ENCODE measurements at places on chromosomes 12 and 14.

DNA sequence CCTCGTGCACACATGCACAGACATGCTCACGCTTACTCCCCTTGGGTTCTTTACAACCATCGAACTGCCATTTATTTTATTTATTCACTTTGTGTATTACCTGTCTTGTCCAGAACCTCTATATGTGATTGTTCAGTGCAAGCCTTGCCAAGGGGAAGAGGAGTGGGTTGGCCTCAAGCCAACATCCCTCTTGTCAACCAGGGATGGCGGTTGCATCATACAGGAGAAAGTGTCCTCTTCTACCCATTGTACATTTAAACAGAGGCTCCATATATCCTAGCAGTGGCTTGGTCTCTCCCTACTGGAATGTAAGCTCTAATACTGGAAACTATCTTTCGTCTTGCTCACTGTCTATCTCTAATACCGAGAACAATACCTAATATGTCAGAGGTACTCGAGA is 108.4 kb downstream of the C12orf42 start:
- DNase-seq, result no peak

- no peak for DNase-seq
These were observed 143.5 kb downstream of the SLC5A8 start for GRCh38 chr12:101066489-101066888.

- no peak for DNase-seq
These were observed 67.1 kb downstream of the TUNAR start for GRCh38 chr14:95943699-95944098.

DNA sequence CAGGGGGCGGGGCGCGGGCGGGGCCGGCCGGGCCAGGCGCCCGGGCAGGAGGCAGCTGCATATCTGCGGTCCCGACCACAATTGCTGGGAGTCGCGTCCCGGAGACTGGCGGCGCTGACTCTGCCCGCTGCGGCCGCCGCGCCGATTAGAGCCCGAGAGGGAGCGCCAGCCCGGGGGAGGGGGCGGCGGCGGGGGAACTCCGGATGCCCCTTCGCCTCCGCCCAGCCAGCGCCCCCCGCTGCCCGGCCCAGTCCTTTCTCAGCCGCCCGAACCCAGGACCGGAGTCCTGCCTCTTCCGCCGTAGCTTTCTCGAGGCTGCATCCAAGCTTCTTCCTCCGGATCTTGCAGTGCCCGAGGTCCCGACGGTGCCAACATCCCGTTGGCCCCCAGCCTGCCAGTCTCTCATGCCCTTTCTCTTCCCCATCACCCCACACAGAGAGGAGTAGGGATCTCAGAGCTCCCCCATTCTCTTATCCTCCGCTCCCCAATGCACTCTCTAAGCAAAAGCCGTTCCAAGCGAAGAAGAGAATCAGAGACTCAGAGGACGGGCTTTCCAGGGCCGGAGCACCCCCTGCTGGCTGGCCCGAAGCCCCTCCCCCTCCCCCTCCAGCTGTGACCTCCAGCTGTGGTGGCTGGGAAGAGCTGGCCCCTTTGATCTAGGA is 8.8 kb upstream of the SP7 start:
- DNase-seq, result peak; percentile 68

DNA sequence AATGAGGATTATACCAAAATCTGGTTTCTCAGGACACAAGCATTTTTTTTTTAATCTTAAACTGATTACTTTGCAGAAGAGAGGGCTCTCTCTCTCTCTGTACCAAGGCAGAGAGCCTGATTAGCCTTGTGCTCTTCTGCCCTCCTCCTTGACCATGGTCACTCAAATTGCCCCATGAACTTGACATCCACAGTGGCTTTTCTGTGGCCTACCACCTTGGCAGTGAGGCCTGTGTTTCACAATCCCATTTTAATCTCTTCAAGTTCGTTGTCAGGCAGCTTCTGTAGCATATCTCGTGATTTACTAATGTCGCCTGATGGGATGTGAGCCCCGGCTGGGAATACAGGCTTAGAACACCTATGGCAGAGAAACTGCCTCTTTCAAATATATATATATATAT is 30.7 kb upstream of the PWP1 start:
- no peak for DNase-seq

DNA sequence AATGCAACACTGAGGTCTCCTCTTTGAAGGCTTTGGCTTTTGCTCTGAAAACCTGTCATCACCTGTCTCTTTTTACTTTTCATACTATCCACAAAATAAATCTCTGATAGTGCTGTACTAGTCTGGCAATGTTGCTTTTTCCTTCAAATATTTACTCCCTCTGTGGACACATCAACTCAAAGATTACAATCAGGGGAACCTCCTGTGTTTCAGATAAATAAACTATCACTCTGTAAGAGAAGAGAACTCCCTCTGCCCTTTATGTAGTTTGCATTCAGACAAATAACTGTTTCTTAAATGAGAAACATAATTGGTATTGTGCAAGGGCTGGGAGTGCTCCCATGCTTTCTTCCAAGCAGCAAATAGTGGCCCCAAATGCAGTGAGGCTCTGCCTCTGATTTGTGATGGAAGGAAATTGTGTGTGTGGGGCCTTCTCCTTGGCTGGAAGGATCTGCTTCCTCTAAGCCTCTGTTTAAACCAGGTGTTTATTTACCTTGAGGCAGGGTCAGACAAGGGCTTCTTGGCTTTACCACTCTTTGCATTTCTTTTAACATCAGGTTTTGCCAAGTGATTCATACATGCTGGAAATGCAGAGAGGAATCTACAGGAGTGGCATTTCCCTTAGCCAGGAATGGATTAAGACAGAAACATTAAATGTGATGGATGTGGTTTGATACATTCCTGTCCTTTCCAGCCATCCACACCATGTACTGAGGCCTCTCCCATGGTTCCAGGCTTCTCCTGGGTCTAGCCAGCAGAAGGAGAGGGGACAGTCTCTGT is 69.0 kb downstream of the AKAP6 start:
- no peak for DNase-seq

GRCh38 chr12:24244231-24244630 is 294.8 kb upstream of the SOX5 start:
- no peak for DNase-seq

DNA sequence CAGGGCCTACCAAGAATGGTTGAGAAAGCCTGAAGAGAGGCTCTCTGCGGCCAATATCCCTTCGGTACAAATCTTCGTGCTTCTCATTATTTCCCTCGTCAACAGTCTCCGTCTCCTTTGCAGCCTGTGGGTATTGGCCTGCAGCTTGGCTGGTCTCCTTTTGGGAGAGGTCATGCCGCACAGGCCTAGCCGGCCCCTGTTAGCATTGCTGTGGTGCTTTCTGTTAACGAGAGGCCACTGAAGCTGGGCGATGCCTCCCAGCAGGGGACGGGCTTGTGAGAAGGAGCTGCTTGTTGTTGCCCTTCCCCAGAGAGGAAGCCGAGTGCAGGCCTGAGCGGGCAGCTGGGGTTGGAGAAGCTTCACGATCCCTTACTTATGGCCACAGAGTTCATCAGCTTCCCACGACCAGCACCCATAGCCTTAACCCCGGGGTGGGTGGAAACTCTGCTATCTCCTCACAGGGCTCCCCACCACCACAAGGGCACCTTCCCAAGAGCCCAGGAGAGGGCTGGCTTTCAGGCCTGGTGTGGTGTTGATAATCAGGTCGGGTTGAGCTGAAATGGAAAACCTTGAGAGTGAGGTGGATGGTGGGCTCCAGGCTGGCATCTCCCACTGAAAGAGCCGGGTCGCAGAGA is 228.6 kb downstream of the ZFP36L1 start:
- no peak for DNase-seq

DNA sequence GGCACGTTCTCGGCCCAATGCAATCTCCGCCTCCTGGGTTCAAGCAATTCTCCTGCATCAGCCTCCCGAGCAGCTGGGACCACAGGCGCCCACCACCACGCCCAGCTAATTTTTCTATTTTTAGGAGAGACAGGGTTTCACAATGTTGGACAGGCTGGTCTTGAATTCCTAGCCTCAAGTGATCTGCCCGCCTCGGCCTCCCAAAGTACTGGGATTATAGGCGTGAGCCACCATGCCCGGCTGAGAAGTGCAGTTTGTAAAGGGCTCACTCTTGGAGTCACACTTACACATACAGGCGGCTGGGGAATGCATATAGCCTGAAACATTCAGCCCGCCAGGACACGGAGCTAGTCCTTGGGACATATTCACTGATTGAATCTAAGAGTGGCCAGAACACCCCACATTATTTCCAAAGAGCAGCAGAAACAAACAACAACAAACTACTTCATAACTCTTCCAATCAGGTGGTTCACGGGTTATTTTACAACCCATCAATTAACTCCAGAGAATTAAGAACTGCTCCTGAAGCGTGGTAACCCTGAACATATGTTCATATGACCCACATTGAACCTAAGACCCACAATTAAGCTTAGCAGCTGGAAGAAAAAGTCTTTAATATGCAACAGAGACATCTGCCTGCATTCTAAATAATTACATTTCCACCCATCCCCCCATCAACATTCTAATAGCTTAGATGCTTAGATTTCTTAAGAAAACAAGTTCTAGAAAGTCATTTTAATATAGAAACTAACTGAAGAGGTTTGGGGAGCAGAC is 49.2 kb downstream of the SSH1 start:
- no peak for DNase-seq

- no peak for DNase-seq
These were observed 32.0 kb downstream of the CCNK start for GRCh38 chr14:99513183-99513694.

DNA sequence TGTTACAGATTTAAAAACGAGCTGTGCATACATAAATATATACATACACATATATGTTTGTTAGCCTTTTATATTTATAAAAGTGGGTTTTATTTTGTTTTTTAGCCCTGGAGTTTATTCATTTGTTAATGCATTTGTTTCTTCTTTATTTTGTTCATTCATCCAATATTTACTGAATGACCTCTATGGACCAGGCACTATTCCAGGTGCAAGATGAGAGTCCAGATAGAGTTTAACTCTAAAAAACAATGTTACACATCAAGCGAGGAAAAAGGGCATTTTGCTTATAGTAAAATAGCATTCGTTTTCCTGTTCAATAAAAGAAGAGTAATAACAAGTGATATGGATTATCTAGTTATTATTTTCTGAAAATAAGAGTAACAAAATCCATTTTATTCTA is 14.2 kb downstream of the ACSS3 start:
- DNase-seq, result no peak

DNA sequence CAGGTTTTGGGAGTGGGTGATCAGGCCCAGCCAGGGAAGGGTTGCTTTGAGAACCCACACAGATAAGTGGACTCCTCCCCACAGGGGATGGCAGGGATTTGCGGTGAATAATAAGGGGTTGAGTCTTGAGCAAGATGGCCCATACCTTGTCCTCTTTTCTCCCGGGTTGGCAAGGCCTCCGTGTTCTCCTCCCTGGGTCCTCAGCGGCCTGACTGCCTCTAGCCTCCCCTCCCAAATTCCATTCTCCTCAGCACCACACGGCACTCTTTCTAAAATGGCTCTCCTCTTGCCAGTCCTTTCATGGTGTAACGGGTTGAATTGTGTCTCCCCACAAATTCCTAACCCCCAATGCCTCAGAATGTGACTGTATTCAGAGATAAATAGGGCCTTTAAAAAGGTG is 70.0 kb downstream of the CHST11 start:
- DNase-seq, result no peak

- no peak for DNase-seq
These were observed 31.0 kb downstream of the ITGA7 start for GRCh38 chr12:55676707-55677106.

DNA sequence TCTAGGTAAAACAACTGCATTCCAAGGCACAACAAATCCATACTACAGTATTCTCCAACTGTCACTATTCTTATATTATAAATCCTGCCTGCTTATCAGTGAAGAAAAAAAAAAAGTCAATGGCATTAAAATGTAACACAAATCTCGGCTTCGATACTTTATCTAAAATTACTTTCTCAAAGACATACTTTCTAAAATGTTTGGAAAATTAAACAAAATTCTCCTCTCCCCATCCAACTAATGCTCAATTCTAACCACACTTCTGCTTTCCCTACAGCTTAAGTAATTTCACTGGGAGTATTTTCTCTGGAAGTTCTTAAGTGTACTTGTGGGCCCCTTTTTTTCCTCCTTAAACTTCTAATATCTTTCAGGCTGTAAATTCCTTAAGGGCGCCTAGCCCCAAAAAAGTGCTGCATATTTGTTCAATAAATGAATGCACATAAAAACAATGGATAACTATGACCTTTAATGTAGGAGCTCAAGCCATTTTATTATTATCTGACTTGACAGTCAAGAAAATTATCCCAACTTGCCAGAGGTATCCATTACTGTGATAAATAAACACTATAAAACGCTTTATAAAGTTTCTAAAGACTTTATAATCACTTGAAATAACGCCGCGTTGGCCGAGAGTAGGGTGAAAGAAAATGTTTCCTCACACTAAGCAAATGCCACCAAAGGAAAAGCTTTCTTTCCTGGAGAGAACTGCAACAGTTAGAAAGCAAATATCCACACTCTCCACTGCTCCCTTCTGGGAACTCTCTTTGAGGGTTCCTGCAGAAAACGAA is 977 bp downstream of the HEATR5A start:
- DNase-seq, result no peak

GRCh38 chr14:22052795-22053194 is 379.2 kb upstream of the OR4E1 start:
- DNase-seq, result no peak

GRCh38 chr12:115588131-115588530 is 689.4 kb downstream of the MED13L start:
- no peak for DNase-seq

DNA sequence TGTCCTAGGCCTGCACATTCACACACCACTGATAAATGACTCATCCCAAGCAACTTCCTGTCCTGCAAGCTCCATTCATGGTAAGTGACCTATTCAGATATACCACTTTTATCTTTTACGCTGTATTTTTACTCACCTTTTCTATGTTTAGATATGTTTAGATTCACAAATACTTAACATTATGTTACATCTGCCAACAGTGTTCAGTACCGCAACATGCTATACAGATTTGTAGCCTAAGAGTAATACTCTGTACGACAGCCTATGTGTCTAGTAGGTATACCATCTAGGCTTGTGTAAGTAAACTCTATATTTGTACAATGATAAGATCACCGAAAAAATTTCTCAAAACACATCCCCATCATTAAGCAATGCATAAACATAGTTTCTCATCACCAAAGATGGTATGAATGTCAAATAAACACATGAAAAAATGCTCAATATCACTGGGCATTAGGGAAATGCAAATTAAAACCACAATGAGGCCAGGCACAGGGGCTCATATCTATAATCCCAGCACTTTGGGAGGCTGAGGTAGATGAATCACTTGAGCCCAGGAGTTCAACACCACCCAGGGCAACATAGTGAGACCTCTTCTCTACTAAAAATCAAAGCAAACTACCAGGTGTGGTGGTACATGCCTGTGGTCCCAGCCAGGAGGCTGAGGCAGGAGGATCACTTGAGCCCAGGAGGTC is 20.7 kb downstream of the ATXN2 start:
- no peak for DNase-seq

DNA sequence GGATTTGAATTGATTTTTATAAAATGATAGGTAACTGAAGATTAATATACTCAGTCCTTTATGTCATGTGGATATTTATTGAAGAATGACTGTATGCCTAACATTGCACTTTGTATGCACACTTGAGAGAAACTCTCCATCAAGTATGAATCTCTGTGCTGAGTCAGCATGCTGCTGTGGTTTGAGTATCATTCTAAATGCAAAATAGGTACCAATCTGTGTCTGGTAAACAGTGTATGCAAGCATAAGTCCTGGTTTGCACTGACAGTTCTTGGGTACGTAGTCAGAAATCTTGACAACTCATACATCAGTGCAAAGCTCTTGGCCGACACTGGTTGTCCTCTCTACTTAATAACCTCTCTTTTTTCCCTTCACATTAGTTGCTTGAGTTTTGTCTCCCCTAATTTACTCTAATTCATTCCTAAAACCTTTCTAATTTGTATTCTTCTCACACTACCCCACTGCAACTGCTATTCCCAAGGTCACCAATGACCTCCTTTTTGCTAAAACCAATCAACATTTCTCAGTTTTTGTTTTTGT is 21.8 kb downstream of the MGAT4C start:
- DNase-seq, result no peak

GRCh38 chr12:2325519-2325918 is 272.7 kb downstream of the CACNA1C start:
- DNase-seq, result no peak
